ENCODE measurements at places on chromosomes 6 and 20. TPM values are rescaled to one million over a fixed set of nuclear protein-coding genes. Genes with fewer than 3 reads are reported as not detected.

MPIG6B gene
- 4.2 TPM for polyA plus RNA-seq

SIRPG gene
- not detected for polyA plus RNA-seq

PLA2G7 gene
- polyA plus RNA-seq = not detected

- no peak for DNase-seq
- H3K27me3 ChIP-seq = peaks cover 35% of the 10 kb centered on the region
- no peak overlapping the region for H3K27ac ChIP-seq
- no peaks in the 10 kb centered on the region for H3K36me3 ChIP-seq
- peaks cover 10% of the 10 kb centered on the region for H3K4me1 ChIP-seq
Observed at GRCh38 chr20:9515214-9515585, 810 bp downstream of the LAMP5 start.
